ENCODE measurements at places on chromosomes 6 and 20. TPM values are rescaled to one million over a fixed set of nuclear protein-coding genes. Genes with fewer than 3 reads are reported as not detected.
A peak's percentile ranks its signal among the peaks of the same experiment; 100 is the strongest.

DNA sequence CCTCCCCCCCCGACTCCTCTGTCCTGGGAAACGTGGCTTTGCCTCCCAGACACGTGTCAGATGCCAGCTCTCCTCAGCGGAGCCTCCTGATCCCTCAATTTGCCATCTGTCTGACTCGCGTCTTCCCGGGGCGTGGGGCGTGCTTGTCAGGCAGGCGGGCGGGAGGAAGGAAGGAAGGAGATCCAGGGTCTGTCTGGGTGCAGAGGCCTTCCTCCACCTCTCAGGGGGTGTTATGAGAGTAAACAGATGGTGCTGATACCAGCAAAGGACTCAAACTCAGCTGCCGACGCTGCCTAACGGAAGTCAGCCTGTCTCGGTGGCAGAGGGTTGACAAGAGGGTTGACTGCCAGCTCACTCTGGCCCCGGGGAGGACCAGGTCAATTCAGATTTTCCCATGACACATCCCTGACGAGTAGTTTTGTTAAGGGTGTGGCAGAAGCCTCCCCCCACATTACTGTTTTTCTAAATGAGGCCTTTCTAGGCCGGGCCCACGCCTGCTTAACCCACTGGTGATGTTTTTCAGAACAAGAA, 17.0 kb downstream of the UQCC2 start:
- peak; percentile 62 for DNase-seq

The FAM229B gene
- total RNA-seq: 8.7 TPM

DNA sequence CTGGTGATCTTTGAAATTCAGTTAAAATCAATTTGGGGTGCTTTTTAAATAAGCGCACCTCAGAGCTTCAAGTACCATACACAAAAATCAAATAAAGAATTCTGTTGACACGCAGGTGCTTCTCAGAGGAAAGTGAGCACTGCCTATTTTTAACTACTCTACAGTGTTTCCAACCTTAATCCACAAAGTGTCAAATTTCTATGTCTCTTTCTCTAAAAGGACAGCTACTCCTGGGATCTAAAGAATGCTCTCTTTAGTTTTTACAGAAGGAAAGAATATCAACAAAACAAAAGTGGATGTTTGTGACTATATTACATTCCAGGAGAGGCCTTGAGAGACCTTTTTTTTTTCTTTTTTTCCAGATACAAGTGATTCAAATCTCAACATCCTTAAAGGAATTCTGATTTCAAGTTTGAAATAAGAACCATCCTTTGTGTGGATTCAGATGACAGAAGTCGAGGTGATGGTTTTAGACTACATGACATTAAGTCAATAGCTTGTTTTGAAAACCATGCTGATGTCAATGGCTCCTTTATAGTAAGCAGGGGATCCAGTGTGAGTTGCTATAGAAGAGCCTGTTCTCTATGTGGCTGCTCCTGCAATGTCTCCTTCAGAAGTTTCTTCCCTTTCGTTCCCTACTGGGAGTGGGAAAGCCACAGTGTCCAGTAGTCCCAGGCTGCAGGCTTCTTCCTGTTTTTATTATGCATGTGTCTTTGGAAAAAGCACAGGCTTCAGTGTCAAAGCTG, 67.2 kb upstream of the DEFB112 start:
- DNase-seq: no peak

The PRND gene
- total RNA-seq: not detected

DNA sequence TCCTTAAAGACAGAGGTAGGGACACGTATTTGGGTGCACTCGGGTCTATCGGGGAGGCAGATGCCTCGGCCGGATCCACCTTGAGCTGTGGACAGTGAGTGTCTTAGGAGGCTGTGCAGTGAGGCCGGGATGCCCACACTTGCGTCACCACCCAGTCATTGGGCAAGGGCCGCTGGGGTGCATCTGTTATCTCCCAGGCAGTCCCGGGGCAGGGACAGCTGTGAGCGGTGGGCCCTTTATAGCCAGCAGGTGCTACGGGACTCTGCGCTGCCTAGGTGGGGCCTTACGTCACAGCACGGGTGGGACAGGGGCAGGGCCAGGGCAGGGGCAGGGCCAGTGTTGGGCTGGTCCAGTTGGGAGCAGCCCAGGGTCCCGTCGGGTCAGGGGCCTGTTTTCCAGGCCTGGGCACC, 689 bp upstream of the COL20A1 start:
- DNase-seq: no peak

- no peak for DNase-seq
Observed at GRCh38 chr6:30093951-30094661, 18.5 kb upstream of the RNF39 start.

- no peak for DNase-seq
Observed at GRCh38 chr20:48201885-48202284, 416.6 kb upstream of the SULF2 start.

- no peak for DNase-seq
Observed at GRCh38 chr6:139508023-139508422, 133.6 kb upstream of the CITED2 start.

The ADGRF4 gene
- not detected for total RNA-seq

DNA sequence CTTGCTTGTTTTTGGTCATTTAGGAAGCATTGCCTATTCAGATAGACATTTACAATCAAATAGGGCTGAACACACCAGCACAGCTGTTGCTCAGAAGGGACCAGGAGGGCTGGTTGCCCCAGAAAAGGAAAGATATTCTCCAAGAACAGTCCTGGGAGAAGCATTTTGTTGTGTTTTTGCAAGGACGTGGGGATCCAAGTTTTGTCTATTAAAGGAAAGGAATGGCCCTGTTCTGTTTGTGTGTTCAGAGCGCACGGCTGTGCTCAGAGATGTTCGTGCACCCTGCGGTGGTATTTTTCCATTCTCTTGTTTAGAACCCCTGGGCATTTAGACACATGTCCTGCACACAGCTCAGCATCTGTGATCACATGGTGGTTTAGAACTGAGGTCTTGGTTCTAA, 82.5 kb downstream of the TXNDC5 start:
- no peak for DNase-seq

The SEMG1 gene
- total RNA-seq: not detected

- no peak for DNase-seq
Observed at GRCh38 chr6:147507162-147508041, 1.1 kb upstream of the SAMD5 start.

DNA sequence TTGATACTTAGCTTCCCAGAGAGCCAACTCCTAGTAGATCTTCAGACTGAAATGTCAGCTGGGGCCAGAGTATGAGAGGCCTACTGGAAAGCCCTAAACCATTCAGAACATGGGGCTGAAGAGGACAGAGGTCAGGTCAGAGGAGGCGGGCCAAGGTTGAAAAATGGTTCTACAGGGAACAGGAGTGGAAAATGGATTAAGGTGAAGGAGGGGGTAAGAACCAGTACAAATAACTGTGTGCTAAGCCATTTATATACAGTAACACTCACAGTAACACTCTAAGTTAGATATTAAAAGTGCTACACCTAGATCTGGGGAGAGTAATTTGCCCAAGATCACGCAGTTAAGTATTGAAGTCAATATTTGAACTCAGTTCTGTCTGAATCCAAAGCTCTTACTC, 313.2 kb upstream of the MAP3K7 start:
- DNase-seq: no peak

The MUC22 gene
- total RNA-seq: not detected

The SNAI1 gene
- 0.49 TPM for total RNA-seq

- no peak for DNase-seq
Observed at GRCh38 chr6:133757335-133757734, 131.6 kb upstream of the TCF21 start.

GRCh38 chr6:15474196-15474595, 188.6 kb downstream of the DTNBP1 start:
- no peak for DNase-seq

The SRMS gene
- not detected for total RNA-seq

DNA sequence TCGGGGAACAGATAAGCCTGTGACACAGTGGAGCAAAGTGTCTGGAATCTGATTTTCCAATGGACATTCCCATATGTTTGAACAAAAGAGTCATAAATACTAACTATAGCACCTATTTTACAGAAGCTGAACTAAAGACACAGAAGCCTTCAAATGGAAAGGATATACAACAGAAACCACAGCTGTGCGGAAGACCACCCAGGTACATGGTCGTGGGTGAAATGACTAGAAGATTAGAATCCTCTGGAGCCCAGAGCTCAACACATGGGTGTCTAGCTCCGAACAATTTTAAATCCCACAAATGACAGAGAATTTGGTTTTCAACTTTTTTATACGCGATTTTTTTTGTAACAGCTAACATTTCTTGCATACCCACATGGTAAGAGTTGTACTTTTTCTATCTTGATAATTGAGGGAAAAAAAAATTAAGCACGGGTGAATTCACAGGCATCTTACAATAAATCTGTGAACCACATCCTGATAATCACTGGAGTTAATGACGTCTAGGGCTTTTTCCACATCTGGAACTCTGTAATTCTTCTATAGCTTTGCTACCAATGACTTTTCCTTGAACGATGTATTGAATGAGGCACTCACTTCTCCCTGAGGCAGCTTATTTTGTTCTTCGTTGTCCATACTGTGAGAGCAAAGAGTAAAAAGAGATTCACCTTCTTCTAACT, 271.1 kb upstream of the AGPAT4 start:
- no peak for DNase-seq

DNA sequence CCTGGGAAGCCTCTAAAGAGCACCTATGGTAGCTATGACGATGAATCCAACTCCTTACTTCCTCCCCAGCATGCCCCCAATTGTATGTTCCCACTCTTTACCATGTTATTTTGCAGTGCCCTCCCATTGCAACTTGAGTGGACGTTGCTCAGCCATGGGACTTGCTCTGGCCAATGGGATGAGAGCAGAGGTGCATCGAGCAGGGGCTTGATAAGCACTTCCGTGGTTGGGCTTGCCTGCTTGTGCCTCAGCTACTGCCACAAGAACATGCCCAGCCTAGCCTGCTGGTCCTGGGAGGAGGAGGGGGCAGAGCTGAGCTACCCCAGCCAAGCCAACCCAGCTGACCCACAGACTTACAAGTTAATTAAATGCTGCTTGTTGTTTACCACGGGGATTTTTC, 71.1 kb upstream of the CTNNBL1 start:
- no peak for DNase-seq

- no peak for DNase-seq
Observed at GRCh38 chr6:30397697-30398096, 52.7 kb downstream of the RPP21 start.

The IMPG1 gene
- total RNA-seq: not detected

The PLG gene
- not detected for total RNA-seq

DNA sequence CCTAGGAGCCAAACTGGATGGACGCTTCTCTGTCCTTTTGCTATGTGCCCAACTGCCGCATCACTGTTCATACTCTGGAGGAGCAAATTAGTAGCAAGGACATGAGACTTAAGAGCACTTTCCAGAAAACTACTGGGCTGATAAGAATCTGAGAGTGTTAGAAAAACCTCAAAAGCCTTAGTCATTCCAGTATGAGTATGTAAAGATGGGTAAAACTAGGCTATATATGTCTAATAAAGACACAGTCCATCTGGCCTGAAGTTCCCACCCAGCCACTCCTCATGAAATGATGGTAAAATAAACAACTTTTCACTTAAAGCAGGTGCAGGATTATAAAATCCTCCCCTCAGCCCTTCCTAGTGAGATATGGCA, 30.6 kb downstream of the SHLD1 start:
- DNase-seq: no peak

The MEP1A gene
- not detected for total RNA-seq

The GLO1 gene
- total RNA-seq: 157 TPM

DNA sequence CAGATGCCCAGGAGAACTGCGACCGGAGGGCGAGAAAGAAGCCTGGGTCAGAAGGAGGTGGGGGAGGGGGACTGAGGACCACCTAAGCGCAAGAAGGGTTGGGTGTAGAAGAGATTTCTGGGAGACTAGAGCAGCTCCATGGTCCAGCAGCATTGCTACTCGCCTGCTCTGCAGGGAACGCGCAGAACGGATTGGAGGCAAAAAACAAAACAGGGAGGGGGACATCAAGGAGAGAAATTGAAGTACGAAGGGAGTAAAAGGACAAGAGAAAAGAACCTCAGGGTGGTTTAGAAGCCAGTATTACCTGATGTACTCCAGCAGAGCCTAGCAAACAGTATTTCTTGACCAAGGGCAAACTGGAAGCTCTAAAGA, 537 bp upstream of the GABBR1 start:
- DNase-seq: no peak

DNA sequence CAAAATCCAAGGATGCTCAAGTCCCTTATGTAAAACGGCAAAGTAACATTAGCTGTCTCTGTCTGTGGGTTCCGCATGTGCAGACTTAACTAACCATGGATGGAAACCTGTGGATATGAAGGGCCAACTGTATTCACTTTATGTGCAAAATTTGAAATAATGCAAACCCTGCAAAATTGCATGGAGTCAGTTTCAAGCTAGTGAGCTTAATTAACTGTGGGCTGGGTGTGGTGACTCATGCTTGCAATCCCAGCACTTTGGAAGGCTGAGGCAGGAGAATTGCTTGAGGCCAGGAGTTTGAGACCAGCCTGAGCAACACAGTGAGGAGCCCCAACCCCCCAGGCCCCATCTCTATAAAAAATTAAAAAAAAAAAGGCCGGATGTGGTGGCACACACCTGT, 81.4 kb downstream of the ANKS1A start:
- no peak for DNase-seq

Data from CD8-positive, alpha-beta memory T cell (primary cell).